Stimulated activated CD4-positive, alpha-beta T cell treated with anti-CD3 and anti-CD28 coated beads, Interleukin-4, amount 100 ng/mL, for 48 hours (primary cell): ENCODE measurements at places on chromosomes 11 and 22.

GRCh38 chr11:32704261-32704660 lies 90.2 kb downstream of the CCDC73 start:
- no peak for DNase-seq

GRCh38 chr11:103904324-103904667 lies 132.1 kb upstream of the DDI1 start:
- no peak for DNase-seq

DNA sequence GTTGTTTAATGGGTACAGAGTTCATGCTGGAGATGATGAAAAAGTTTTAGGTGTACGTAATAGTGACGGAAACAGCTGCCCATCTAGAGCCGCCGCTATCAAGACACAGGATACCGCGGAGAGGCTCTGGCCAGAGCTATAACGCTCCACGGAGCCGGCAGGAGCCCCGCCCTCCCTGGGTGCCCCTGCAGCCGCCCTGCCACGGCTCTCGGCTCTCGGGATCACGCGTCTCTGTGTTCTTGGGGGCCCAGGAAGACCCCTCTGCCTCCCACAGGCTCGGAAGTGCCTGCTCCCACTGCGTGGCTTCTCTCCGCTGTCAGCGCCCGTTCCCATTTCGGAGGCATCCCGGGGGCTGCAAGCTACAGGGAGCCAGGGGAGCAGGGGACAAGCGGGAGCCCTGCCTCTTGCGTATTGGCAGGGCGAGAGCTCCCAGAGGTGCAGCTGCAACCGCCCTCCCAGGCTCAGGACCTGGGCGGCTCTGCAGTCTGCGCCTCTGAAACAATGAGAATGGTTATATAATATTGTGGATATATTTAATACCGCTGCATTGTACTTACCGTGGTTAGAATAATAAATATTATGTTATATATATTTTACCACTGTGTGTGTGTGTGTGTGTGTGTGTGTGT lies 13.7 kb downstream of the GLYATL2 start:
- DNase-seq = no peak

GRCh38 chr11:130234315-130234714 lies 74.7 kb downstream of the ST14 start:
- DNase-seq = no peak

DNA sequence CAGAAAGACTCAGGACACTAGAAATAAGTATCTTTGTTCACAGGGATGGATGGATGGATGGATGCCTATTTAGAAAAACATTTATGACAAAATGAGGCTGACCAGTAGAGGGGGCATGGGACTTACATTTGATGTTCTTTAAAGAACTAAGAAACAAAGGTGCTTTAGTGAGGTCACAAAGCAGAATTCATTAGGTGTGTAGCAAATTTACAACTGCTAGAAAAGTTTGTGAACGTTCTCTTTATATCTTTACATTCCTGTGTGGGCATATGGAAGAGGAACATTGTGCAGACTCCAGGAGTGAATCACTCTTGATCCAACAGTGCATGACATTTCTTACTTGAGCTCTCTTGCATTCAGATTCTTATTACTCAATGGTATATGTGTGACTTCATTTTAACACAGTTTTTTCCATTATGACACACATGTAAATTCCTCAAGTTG lies 15.8 kb upstream of the SIK2 start:
- no peak for DNase-seq

DNA sequence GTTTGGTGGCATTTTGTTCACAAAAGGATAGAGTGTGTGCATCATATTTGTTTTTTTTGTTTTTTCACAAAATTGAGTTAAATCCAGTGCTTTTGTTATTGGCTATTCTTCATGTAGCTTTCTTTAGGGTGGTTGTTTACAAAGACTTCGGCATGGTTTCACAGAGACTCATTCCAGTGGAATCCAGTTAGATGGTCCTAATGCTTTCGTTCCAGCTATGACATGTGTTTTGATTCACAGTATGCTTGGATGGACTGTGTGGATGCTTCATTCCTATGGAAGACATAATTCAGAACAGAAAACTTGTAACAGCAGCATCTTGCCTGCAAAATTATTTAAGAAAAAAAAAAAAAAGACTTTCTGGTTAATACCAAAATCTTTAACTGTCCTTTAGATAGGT lies 97.9 kb downstream of the PDHX start:
- no peak for DNase-seq

- DNase-seq = peak; percentile 5
These were observed 931 bp downstream of the CADM1 start for GRCh38 chr11:115503083-115503885.

- no peak for DNase-seq
These were observed 34.8 kb downstream of the RAB39A start for GRCh38 chr11:107963091-107963490.

- no peak for DNase-seq
These were observed 734.3 kb upstream of the ARHGAP42 start for GRCh38 chr11:99952816-99953215.

- DNase-seq = no peak
These were observed 1.8 kb downstream of the SERGEF start for GRCh38 chr11:18010977-18011586.

DNA sequence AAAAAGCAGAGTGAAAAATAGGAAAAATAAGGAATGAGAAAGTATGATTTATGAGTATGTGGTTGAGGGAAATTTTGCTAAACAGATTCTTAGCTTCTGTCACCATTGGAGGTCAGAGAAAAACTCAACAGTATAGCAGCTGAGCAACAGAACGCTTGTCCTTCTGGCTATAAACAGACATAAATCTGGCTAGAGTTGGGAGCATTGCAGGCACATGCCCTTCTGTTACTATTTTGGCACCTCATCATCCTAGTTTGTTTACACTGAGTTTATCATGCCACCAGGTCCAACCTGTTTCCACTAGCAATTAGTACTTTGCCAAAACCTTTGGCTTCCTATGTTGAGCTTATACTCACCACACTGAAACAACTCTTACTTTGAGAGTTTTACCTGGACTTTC lies 6.9 kb downstream of the UBE4A start:
- no peak for DNase-seq

- no peak for DNase-seq
These were observed 380.7 kb downstream of the INSC start for GRCh38 chr11:15495462-15495861.

- DNase-seq = no peak
These were observed 101.2 kb downstream of the CEP164 start for GRCh38 chr11:117428856-117429229.

DNA sequence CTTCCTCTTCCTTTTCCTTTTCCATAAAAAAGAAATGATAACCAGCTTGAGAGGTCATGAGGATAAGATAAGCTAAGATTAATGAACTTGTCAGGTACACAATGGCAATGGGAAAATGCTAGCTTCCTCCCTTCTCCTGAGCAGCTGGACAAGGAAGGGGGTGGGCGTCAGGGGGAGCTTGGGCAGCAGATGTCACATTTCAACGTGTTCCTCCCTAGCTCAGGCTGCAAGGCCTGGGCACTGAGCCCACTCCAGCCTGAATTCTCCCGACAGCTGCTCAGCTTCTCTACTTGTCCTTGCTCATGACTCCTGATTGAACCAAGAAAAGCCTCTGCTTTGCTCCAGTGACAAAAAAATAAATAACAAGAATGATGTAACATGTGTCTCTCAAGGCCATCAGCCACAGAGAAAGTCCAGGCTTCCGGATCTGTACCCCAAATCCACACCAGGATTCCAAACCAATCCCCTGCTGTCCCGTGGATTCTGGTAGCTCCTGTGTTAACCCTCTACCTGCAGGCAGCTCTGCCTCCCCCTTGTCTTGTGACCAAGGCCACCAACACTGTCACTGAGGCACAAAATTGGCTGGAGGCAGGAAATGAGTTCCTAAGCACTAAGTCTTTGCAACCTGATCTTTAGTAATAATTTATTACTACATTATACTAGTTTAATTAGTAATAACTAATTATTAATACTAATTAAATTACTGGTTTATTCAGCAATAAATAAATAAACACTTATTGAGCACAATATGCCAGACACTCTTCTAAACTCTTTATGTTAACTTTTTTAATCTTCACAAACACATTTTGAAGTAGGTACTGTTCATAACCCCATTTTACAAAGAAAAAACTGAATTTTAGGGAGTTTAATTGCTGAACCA lies 146.5 kb downstream of the CCDC34 start:
- DNase-seq = no peak

- DNase-seq = no peak
These were observed 15.0 kb downstream of the TPCN2 start for GRCh38 chr11:69063652-69064260.

GRCh38 chr11:35105319-35106079 lies 33.5 kb upstream of the CD44 start:
- no peak for DNase-seq

DNA sequence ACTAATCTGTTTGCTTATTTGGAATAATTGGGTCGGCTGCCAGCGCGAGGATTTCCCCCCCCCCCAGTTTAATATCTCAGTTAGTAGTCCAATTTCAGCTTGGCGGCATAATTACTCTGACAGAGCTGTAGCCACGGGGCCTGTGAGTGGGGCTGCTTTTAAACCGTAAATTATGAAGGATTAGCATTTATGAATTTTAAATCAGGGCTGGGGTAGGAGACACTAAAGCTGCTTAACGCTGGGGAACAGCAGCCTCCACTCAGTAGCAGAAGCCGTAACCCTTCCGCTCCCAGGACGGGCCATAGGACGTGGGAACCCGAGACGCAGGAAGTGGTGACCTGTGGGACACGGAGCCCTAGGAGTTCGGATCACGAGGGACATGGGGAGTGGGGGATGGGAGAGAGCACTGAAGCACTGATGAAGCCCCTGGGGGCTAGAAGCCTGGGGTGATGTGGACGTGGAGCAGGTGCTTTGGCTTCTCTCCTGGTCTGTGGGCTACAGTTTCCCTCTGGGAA lies 66.2 kb upstream of the LMO1 start:
- no peak for DNase-seq

DNA sequence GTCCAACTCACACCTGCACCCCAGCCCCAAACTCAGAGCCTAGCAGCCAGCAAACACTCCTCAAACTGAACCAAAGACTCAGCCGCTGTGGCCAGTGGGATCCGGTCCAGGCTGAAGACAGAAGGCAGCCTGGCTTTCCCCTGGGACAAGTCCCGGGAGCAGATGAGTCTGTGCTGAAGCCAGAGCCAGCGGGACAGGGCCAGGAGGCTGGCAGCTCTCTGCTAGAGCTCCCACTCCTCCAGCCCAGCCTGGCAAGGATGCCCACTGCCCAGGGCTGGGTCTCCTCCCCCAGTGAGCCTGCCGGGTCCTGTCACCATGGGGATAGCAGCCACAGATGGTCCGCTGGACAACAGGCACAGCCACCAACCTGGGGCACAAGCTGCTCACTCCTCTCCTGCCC lies 42.9 kb upstream of the PRR5 start:
- no peak for DNase-seq

DNA sequence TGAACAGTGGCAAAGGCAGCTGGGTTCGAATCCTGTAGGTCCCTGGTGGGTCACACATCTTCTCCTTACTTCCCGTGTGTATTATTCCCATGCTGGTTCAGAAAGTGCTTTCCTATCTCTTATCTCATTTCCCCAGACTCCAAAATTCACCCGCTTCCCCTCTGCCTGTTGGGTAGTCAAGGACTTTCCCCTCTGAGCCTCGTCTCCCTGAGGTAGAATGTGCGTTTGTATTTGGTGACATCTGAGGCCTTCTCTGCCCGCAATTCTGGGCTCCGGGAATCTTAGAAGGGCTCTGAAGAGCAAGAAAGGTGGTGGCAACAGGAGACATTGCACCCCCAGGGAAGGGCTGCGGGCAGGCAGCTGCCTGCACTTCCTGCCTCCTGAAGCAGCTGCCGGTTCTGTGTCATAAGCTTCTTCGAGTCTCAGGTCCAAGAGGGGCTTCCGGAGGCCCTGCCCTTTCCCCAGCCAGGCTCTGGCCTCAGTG lies 5.9 kb downstream of the LRRC32 start:
- no peak for DNase-seq

- DNase-seq = no peak
These were observed 14.3 kb upstream of the AIFM3 start for GRCh38 chr22:20952544-20953341.

- no peak for DNase-seq
These were observed 20.6 kb upstream of the VSIG10L2 start for GRCh38 chr11:125925247-125925740.

DNA sequence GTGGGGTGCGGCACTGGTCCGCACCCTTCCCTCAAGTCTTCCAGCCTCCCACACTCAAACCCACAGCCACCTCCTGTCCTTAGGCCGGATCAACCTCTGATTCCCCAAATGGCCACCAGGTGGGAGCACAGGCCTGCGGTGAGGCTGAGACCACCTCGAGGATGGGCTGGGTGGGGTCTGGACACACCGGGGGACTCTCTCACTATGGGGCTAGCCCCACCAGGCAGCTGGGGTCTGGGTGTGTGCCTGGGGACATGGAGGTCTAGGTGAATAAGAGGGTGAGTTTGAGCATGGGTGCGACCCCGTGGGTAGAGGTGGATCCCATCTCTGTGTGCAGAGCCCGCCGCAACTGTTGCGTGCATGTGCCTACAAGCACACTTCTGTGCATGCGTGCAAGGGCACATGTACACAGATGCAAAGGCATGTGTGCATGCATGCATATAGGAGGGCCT lies 32.6 kb downstream of the MYO18B start:
- DNase-seq = no peak

DNA sequence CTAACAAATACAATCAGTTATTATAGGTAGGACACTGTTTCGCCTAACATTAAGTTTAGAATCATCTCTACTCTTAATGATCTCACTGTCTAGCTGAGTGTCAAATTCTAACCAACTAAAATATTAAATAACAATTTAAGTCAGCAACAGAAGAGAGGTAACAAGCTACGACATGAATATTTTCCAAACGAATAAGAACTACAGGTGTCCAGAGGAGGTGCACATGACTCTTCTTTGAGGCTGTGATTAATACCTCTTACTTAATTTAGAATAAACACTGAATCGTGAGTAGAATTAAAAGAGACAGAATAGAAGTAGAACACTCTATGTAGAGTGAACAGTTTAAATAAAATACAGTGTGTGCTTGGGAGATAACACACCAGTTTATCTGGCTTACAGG lies 619.0 kb upstream of the ARHGAP42 start:
- DNase-seq = no peak

GRCh38 chr11:46026606-46027293 lies 94.5 kb downstream of the PHF21A start:
- DNase-seq = no peak

DNA sequence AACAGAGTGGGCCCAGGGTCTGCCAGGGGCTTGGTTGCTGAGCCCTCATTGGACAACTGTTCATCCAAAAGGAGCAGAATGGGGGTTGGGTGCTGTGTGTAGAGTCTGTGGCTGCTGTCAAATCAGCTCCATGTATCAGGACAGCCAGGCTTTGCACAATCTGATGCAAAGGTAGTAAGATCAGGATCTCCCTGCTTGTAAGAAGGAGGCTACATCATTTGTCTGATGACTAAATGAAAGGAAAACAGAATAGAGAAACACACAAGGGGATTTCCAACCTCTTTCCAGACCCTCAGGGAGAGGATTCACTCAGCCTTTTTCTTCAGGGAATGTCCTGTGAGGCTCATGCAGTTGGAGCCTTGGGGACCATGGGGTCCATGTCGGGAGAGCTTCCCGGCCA lies 7.2 kb downstream of the MICAL2 start:
- DNase-seq = no peak

GRCh38 chr11:116179401-116179800 lies 593.4 kb downstream of the BUD13 start:
- no peak for DNase-seq

- no peak for DNase-seq
These were observed 6.3 kb downstream of the CRY2 start for GRCh38 chr11:45853332-45854219.
